GM13977 (cell line): ENCODE measurements at places on chromosomes 6 and 20.
A peak's percentile ranks its signal among the peaks of the same experiment; 100 is the strongest.

GRCh38 chr6:142481466-142481865 lies 179.7 kb downstream of the ADGRG6 start:
- no peak for DNase-seq

DNA sequence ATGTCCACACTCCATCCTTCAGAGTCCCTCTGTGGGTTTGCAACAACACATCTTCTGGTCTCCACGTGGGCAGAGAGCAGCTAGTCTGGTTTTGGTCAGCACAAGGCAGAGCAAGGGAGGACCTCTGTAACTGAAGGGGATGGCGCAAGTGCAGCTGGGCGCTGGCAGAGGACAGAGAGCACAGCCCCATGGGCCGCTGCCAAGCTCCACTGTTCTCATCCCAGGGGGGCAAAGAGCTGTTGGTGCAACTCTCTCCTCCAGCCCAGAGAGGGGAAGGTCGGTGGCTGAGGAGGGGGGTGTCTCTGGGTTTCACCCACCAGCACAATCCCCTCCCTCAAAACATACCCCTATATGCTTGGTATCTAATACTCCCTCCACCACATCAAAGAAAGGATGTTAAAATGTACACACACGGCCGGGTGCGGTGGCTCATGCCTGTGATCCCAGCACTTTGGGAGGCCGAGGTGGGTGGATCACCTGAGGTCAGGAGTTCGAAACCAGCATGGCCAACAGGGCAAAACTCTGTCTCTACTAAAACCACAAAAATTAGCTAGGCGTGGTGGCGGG lies 9.1 kb downstream of the ATP9A start:
- no peak for DNase-seq

DNA sequence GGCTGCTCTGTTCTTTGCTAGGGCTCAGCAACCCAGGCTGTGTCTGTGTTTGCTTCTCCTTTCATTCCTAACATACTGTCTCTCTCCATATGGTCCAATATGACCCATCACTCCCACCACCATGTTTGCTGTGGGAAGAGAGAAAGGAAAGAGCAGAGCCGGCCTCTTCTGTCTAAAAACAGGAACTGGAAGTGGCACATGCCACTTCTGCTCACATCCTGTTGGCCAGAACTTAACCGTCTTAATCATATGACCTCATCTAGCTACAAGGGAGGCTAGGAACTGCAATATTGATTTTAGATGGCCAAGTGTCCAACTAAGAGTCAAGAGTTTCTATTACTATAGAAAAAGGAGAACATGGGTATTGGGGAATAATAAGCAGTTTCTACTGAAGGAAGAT lies 212.5 kb upstream of the CHD6 start:
- no peak for DNase-seq

- DNase-seq = no peak
Observed at GRCh38 chr6:36124881-36125280, 5.4 kb upstream of the MAPK13 start.

GRCh38 chr20:35319192-35319870 lies 27.1 kb upstream of the FAM83C start:
- no peak for DNase-seq

DNA sequence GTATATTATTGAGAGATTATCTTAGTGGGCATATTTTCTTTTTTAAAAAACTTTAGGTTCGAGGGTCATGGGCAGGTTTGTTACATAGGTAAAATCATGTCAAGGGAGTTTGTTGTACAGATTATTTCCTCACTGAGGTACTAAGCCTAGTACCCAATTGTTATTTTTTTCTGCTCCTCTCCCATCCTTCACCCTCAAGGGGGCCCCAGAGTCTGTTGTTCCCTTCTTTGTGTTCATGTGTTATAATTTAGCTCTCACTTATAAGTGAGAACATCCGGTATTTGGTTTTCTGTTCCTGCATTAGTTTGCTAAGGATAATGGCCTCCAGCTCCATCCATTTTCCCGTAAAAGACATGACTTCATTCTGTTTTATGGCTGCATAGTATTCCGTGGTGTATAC lies 247.9 kb upstream of the RAB32 start:
- DNase-seq = no peak

DNA sequence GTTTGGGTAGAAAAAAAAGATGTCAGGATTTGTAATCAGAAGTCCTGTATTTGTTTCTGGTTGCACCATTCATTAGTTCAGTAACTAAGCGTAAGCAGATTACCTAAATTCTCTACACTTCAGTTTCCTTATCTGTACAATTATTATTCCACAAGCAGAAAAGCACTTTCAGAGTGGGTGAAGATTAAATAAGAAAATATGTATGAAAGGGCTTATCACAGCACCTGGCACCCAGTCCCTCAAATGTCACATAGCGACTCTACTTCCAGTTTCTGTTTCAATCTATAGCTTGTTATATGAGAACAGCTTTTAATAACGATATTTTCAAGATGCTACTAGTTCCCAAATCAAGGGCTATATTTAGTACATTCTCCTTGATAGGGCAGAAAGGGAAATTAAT lies 31.4 kb downstream of the RGS17 start:
- no peak for DNase-seq

- no peak for DNase-seq
Observed at GRCh38 chr6:96545882-96546281, 17.0 kb upstream of the FHL5 start.

GRCh38 chr6:72461144-72461543 lies 160.7 kb upstream of the KCNQ5 start:
- no peak for DNase-seq

- peak; percentile 29 for DNase-seq
Observed at GRCh38 chr6:110101885-110102284, 77.6 kb downstream of the WASF1 start.

DNA sequence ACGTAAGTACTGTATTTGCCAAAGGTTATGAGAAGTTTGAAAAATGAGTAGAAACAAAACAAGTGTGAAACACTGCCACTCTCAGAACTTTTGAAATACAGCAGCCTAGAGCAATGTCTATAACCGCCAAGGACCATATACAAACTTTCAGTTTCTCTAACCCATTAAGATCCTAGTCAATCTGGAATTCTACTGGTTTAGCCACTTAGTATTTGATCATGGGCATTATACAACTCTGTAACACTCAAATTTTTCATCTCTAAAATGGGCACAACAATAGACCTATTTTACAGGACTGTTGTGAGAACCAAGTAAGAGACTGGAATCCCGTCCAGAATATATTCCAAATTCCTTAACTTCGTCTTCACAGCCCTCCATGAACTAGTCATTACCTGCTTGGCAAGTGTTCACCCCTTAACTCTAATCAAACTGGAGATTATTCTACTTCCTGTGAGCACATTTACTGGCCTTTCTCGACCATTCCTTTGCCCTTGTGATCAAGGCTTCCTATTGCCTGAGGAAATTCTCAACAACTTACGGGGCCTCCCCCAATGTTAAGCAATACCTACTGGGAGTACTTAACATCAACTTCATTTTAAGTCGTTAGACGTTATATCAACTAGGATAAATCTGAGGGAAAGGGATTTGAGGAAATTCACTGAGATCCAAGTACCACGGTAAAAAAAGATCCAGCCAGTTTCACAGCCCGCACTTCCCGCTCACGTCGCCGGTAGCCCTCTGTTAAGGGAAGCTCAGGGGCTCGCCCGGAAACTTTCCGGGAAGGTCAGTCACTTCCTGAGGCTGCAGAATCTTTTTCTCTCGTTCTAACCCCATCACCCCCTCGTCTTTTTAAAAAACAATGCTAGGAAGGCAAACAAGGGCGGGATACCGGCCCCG lies 1.1 kb downstream of the EIF2S2 start:
- DNase-seq = peak; percentile 42

DNA sequence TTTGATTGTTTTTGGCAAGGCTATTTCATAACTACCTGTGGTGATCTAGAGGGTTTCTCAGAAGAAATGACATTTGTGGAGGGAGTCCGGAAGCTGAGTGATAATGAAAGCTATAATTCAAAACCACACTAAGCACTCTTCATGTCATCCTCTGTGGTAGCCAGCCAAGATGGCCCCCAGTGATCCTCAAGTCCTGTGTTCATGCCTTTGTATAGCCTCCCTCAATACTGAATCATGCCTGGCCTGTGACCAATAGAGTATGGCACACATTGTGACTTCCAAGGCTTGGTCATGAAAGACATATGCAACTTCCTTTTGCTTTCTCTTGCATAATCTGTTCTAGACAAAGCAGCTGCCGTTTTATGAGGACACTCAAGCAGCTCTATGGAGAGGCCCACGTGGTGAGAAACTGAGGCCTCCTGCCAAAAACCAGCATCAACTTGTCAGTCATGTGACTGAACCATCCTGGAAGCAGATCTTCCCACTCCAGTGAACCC lies 12.8 kb upstream of the DNAAF9 start:
- DNase-seq = peak; percentile 80

DNA sequence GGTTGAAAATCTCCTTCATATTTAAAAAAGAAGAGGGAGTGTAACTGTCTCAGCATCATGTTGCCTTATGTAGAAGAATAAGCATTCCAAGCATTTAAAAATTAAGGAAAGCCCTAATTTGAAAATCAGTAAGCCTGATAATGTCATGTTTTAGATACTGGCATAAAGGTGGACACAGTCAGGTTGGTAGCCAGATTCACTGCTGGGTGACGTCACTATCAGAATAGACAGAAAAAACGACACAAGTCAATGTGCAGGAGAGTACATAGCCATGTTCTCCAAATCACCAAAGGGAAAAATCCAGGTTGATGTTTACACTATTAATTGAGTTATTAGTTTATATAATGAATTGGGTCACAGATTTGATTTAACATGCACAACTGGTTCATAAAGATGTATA lies 50.8 kb upstream of the POU3F2 start:
- no peak for DNase-seq

DNA sequence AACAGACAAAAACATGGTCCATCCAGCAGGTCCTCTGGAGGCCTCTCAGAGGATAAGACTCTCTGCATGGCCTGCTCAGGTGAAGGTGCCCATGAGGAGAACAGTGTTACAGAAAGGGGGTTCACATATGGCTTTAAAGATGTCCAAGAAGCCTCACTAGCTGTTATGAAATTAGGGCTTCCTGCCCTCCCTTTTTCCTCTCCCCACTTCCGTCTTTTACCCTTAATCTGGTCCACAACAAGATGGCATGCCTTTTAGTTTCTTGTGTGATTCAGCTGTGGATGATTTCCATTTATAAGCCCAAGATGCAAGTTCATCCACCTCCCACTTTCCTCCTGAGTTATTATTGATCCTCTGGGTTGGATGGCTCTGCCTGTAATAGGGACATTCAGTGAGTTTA lies 14.0 kb downstream of the GCNT2 start:
- no peak for DNase-seq

- no peak for DNase-seq
Observed at GRCh38 chr6:44116641-44117382, 10.4 kb downstream of the MRPL14 start.

- no peak for DNase-seq
Observed at GRCh38 chr20:48064929-48065328, 279.6 kb upstream of the SULF2 start.

GRCh38 chr6:162856885-162857284 lies 129.1 kb downstream of the PACRG start:
- DNase-seq = no peak

DNA sequence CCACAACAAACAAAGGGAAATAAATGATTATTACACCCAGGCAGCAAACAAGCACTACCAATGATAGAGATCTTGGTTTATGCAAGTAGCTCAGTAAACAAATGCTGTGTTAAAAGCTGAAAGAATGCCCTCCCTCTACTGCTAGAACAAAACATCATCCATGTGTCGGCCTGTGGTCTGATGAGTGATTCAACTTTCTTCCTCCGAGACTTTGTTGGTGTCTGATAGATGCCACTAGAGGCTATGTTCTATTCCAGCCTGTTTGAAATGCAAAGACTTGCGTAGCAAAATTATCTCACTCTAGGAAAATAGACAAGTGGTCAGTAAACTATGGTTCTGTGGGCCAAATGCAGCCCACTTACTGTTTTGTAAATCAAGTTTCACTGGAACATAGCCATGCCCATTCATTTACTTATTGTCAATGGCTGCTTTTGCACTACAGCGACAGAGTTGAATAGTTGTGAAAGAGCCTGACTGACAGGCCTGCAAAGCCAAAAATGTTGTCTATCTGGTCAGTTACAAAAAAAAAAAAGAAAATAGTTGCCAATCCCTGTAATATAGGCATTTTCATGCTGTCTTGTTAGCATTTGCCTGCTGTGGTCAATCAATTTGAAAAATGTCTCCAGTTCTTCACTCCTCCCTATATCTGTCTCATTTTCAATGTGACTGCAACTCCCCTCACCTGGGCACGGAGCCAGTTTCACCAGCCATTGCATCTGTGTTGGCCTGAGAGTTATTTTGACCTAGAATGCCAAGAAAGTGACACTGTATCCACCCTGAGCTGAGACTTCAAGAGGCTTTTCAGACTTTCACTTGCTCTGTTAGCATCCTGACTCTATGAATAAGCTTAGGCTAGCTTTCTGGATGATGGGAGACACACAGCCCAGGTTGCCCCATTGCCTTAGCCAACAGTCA lies 544.6 kb upstream of the BTBD3 start:
- DNase-seq = no peak

DNA sequence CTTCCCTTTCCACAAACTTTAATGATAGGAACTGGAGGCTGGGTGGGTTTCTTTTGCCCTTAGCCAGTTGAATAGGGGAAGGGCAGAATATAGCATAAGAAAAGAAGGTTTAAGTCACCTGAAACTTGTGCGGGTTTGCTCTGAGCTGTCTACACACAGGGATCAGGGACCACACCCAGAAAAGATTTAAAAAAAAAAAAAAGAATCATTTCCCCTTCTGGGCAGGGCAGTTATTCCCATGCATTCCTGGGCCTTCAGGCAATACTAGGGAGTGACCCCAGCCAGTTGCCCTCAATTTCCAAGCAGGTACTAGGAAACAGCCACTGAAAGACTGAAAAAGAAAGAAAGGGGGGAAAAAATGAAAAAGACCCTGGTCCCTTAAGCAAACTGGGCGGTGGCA lies 39.6 kb upstream of the HDAC2 start:
- no peak for DNase-seq

GRCh38 chr6:37426058-37426944 lies 6.7 kb upstream of the CMTR1 start:
- no peak for DNase-seq

DNA sequence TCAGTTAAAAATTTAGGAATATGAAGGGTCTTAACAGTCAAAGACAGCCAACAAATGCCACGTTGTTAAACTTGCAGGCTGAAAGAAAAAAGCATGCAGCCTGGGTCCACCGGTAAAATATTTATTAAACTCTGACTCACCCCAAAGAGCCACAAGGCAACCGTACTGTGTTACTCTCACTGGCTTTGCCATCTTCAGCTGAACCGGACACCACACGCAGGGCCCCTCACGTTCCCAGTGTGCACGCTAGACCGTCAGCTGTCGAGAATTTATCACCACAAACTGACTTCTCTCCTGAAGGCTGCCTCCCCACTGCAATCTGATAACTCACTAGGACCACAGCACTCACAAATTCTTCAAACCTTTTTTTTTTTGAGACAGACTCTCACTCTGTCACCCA lies 30.7 kb downstream of the HUS1B start:
- no peak for DNase-seq
